ENCODE measurements at places on chromosomes 7 and 10.

- DNase-seq: no peak
Observed at GRCh38 chr7:44387389-44387788, 62.0 kb upstream of the CAMK2B start.

- DNase-seq: no peak
Observed at GRCh38 chr10:67327626-67328535, 368.1 kb downstream of the CTNNA3 start.

- DNase-seq: no peak
Observed at GRCh38 chr7:112996331-112996871, 90.2 kb downstream of the GPR85 start.

GRCh38 chr7:117728890-117729624 is 144.2 kb downstream of the CTTNBP2 start:
- DNase-seq: no peak

DNA sequence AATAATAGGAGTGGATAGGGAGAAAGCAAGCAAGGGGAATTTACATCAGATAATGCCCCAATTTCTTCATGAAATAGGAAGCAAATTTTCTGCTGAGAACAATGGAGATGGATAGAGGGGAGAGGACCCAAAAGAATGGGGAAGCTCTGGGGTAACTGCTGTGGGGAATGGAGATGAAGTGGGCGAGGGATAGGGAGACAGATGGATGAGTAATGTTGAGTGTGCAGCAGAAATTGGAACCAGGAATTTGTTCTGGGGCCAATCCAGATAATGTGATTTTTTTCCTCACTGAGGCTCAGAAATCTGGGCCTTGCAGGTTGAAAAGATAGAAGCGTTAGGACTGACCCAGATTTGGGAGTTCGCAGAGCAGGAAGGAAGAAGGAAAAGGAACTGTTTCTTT is 24.5 kb upstream of the MRC1 start:
- DNase-seq: no peak

- no peak for DNase-seq
Observed at GRCh38 chr10:1648648-1649047, 88.7 kb downstream of the ADARB2 start.

- no peak for DNase-seq
Observed at GRCh38 chr7:64098-64915, 128.1 kb upstream of the FAM20C start.

DNA sequence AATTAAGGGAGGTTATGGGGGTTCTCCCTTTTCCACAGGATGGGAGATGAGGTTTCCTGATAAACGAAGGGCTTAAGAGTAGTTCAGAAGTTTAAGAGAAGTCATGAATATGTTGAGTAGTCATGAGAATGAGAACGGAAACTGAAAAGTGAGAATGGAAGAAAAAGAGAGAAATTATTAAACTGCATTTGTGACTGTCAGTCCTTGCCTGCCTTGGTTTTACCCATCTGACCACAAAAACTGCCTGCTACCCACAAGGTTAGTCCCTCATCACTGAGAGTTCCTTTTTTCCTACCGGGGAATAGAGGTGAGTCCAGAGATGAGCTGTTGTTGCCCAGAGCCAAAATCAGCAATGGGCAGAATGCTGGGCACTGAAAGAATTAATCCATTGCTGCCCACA is 174.1 kb upstream of the BET1 start:
- peak; percentile 18 for DNase-seq

GRCh38 chr7:27945058-27945795 is 205.3 kb downstream of the TAX1BP1 start:
- no peak for DNase-seq

DNA sequence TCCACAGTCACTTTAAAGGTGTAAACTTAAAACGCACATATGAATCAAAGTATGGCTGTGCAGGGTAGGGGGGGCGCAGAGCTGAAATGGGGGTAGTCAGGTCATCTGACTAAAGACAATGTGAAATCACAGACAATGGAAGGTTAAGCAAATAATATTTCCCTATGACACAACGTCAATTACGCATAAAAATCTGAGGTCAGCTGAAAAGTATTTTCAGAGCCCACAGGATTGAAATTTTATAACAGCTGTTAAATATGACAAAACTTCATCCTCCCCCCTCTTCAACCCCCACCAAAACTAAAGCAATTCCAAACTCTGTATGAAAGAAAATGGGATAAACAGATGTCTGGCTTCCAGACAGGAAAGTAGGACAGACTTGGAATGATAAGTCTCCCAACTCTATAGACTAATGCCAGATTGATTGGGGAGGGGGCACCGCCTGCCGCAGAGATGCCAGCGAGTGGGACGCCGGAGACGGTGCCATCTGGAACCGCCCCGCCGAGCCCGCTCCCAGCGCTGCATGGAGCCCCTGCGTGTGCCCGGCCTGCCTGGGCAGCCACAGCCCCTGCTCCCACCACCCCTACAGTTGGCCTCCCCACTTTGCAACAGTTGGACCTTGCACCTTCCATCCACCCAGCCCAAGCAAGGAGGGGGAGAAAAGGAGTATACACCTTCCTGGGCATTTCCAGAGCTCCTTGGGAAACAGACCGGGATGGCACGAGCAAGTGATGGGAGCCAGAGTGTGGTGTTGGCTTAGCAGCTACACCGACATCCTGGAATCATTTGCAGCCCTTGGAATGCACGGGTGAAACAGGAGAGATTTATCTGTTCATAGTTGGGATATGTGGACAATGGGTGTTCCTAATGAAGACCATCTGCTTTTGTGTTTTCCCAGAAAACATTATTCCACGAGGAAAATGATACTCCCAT is 10.7 kb downstream of the EBF3 start:
- no peak for DNase-seq

DNA sequence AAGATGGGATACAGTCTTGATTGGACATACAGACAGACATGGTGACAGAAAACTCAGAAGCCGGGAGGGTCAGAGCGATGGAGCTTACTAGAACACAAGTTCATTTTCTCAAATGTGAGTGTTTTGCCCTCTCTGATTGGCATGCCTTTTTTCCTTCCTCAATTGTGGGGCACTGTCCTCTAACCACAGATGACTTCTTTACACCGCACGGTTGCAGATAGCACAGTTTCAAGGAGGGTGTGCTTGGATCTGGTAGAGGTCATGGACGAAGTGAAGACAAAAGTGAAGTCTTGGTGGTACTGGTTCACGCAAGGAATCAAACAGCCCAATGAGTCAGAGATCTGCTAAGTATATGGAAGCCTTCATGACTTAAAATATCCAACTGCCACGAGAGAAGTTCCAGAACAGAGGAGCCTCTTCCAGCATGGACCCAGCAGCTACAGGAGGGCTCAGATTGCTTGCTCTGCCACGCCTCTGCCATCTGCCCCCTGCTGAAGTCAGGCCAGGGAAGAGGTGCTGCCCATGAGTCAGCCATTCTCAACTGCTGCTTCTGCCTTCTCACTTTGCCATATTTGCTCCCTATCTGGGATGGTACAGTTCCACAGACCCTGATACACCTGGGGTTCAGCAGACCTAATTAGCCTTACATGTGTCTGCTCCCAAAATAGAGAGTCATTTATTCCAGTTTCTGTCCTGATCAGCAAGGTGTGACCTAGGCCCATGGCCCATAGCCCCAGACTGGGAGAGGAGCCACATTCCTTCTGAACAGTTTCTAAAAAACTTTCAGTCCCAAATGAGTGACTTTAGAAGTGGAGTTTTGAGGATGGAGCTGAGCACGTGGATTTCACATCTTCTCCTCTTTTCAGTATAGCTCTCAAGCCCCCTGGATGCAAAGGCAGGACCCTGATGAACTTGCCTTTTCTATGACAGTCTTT is 413.8 kb downstream of the KCNMA1 start:
- no peak for DNase-seq
